ENCODE measurements at places on chromosomes 5 and 9. TPM values are rescaled to one million over a fixed set of nuclear protein-coding genes. Genes with fewer than 3 reads are reported as not detected.

DNA sequence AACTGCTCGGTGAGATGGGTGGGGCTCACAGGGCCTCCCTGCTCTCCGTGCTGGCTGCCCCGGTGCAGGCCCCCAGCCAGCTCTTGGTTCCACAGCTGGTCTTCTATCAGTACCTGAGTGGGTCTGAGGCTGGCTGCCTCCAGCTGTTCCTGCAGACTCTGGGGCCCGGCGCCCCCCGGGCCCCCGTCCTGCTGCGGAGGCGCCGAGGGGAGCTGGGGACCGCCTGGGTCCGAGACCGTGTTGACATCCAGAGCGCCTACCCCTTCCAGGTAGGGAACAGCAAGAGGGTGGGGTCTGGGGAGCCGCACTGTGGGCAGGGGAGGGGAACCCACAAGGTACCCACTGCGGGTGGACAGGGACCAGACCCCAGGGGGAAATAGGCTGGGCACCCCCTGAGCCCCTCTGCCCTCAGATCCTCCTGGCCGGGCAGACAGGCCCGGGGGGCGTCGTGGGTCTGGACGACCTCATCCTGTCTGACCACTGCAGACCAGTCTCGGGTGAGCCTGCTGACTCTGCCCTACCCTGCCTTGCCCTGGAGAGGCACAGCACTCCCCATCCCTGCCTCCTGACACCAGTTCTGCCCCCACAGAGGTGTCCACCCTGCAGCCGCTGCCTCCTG is 2.8 kb downstream of the MAMDC4 start:
- H3K27me3 ChIP-seq, result no peaks in the 10 kb centered on the region
- peaks cover 5% of the 10 kb centered on the region for H3K4me1 ChIP-seq
- no peak for DNase-seq
- no peak overlapping the region for H3K27ac ChIP-seq
- H3K4me3 ChIP-seq, result no peak overlapping the region

DNA sequence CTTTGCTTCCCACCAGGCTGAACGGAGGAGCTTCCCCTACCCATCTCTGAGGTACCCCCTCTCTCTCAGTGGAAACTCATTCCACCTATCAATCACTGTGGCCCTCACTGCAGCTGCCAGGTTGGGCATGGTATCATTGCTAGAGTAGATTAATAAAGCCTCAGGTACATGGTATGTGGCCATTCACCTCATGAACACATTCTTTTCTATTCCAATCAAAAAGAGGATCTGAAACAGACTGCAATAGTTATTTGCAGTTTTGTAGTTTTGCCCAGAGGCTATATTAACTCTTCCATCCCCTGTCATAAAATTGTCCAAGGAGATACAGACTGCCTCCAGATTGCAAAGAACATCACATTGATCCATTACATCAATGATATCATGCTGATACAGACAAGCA is 85.8 kb upstream of the MVB12B start:
- no peaks in the 10 kb centered on the region for H3K36me3 ChIP-seq
- H3K4me1 ChIP-seq, result no peaks in the 10 kb centered on the region
- no peak for DNase-seq
- no peak overlapping the region for H3K4me3 ChIP-seq

DNA sequence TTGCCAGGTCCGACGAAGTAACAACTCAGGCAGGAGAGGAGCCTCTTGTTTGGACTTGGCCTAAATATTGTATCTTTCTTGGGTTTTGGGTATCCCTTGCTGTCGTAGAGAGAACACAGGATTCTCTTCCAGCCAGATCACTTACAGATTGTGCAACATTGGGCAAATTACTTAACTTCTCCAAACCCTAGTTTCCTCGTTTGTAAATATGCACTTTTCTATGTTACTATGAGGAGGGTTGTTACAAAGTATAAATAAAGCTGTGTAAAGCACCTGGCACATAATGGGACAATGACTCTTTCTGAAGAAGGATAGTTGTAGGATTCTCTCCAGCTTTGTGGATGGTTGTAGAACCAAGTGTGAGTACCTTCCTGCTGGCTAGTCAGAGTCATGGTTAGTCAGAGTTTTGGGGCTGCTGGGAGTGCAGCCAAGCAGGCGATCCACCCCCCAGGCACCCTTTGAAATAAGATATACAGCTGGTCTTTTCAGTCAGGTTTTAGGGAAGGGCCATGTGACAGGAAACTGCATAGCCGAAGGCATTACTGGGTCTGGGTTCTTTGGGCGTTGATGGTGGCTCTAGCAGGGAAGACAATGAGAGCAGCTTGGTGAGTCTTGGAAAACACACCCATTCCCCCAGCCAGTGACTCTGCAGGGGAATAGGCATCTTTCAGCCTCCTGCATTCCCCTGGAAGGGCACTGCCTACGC is 49.9 kb upstream of the GDNF start:
- H3K4me1 ChIP-seq, result peaks cover 8% of the 10 kb centered on the region
- no peak overlapping the region for H3K27ac ChIP-seq
- DNase-seq, result no peak
- H3K4me3 ChIP-seq, result no peak overlapping the region

GRCh38 chr9:90035471-90035870 is 430.7 kb downstream of the GADD45G start:
- no peaks in the 10 kb centered on the region for H3K27me3 ChIP-seq
- no peaks in the 10 kb centered on the region for H3K36me3 ChIP-seq
- no peak overlapping the region for H3K4me3 ChIP-seq

DNA sequence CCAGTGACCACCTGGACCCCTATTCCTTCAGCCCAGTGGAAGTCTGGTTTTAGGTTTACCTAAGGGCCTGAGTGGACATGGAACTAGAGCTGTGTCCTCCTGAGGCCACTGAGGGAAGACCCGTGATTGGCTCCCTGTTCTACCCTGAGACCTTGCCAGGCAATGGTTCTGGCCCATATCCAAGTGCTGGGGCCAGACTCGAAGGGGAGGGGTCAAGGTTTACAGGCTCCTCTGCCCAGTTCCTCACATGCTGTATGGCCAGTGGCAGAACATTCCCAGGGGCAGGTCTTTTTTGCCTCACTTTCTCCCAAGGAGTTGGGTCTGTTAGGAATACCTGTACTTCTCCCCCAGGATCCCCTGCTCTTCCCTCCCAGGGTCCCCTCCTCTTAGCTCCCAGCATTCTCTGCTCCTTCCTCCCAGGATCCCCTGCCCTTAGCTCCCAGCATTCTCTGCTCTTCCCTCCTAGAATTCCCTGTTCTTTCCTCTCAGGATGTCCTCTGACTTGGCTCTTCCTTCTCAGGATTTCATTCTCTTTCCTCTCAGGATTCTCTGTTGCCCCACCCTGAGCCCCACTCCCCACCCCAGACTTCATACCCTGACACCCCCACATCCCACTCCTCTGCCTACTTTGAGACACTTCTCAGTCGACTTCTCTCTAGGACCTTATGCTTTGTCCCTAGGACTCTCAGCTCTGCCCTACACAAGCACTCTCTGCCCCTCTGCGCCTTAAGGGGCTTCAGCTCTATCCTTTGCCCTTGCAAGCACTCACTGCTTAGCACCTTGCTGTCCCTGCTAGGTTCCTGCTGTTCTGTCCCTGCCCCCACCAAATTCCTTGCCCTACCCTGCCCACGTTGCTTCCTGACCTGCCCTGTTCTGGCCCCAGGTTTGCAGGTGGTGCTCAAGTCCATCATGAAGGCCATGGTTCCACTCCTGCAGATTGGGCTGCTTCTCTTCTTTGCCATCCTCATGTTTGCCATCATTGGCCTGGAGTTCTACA is 36.5 kb downstream of the CACNA1B start:
- no peaks in the 10 kb centered on the region for H3K27me3 ChIP-seq
- H3K4me1 ChIP-seq, result no peaks in the 10 kb centered on the region
- no peak overlapping the region for H3K4me3 ChIP-seq
- DNase-seq, result no peak
- no peaks in the 10 kb centered on the region for H3K36me3 ChIP-seq
- H3K27ac ChIP-seq, result no peak overlapping the region

DNA sequence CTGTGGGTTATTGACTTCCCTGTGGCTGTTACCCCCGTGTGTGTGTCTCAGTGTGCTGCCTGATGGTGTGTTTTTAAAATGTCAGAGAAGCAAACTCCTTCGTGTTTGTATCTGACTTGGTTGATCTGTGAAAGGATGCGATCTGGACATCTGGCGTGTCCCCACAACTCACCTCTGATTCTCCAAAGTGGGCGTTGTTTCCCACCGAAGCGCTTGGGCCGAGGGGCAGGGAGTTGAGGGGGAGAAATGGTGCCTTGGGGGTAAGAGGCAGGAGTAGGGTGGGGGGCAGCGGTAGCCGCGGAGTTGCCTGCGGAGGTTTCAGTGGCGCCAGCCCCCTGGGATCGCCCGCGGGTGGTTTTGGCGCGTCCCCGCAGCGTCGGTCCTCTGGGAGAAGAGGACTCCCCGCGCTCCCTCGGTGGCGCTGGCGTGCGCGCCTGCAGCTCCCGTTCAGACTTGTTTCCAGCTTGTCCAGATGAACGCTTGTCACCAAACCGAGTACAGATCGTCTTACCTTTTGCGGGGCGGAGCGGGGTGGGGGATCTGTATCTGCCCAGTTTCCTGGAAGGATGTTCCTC is 1.1 kb downstream of the MAST4 start:
- no peak for DNase-seq
- H3K27ac ChIP-seq, result no peak overlapping the region
- H3K4me3 ChIP-seq, result peak overlapping the region; percentile 74
- H3K27me3 ChIP-seq, result peaks cover 61% of the 10 kb centered on the region
- no peaks in the 10 kb centered on the region for H3K36me3 ChIP-seq

- H3K4me1 ChIP-seq, result peaks cover 97% of the 10 kb centered on the region
- H3K27ac ChIP-seq, result no peak overlapping the region
- no peaks in the 10 kb centered on the region for H3K36me3 ChIP-seq
Measured at GRCh38 chr5:139667001-139667729, 19.0 kb downstream of the CXXC5 start.

DNA sequence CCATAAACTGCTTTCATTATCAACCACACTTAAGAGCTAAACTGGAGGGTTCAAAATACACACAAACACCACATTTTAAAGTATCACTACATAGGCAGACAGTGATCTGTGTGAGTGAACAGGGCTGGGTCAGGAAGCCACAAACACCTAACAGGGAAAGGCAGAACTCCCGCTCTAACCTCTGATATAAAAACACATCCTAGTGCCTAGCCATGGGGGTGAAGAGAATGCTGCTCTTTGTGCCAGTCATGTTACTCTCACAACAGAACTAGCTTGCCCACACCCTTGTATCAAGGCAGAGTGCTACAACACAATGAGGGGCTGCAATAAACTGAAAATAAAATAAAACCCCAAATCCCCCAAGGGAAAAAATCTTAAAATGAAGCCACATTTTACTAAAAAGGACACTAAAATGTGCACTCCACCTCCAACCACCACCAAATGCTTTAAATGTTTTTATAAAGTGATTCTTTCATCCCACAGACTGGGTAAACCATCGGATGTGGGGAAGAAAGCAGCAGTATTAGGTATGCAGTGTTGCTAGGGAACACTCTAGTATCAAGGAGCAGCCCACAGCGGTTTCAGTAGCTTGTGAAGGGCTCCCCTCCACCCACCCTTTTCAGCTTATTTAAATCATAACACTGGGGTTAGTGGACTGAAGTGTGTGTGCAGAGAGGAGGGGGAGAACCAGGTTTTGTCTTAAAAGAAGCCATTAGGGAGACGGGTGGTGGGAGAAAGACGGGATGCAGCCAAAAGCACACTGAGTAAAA is 64.5 kb downstream of the TMEM161B start:
- no peak overlapping the region for H3K4me3 ChIP-seq
- DNase-seq, result no peak
- H3K27me3 ChIP-seq, result no peaks in the 10 kb centered on the region
- H3K27ac ChIP-seq, result no peak overlapping the region
- no peaks in the 10 kb centered on the region for H3K4me1 ChIP-seq

GRCh38 chr9:3804103-3804502 is 278.3 kb upstream of the RFX3 start:
- no peak overlapping the region for H3K4me3 ChIP-seq
- no peaks in the 10 kb centered on the region for H3K4me1 ChIP-seq
- H3K27ac ChIP-seq, result no peak overlapping the region
- no peaks in the 10 kb centered on the region for H3K27me3 ChIP-seq
- no peaks in the 10 kb centered on the region for H3K36me3 ChIP-seq

DNA sequence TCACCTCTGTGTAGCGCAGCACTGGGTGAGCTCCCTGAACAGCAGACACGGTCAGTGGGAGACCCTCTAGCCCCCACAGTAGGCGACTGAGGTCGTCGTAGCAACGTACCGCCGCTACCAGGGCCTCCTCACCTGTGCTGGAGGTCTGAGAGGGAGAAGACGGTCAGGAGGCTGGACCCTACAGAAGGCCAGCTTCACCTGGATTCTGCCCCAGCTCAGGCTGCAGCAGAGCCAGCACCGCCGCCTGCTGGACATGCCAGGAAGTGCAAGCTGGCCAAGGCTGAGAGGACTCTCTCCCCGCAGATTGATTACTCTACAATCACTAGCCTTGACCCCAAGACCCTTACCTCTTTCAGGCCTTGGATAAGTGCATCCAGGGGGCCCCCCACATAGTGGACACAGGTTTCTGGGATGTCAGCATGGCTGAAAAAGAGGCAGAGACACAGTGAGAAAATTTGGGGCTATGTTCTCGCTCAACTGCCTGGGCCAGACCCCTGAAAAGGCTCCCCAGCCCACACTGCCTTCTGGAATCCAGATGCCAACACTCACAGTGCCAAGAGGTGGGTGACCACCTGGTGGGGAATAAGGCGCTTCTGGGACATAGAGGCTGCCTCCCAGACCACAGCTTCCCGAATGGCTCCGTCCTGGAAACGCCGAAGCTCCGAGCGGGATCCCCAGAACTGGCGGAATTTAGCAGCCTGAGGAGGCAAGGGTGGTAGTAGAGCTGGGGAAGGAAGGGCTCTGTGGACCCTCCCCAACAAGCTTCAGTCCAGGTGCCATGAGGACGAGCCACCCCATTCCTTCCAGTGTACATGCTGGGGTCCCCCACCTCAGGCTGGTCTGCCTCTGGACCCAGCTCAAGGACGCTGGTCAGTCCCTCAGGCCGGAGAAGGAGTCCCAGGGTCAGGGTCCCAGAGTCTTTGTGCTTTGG is 6.9 kb downstream of the NOL6 start:
- no peak overlapping the region for H3K4me3 ChIP-seq
- no peak overlapping the region for H3K27ac ChIP-seq
- peaks cover 100% of the 10 kb centered on the region for H3K36me3 ChIP-seq
- no peak for DNase-seq

DNA sequence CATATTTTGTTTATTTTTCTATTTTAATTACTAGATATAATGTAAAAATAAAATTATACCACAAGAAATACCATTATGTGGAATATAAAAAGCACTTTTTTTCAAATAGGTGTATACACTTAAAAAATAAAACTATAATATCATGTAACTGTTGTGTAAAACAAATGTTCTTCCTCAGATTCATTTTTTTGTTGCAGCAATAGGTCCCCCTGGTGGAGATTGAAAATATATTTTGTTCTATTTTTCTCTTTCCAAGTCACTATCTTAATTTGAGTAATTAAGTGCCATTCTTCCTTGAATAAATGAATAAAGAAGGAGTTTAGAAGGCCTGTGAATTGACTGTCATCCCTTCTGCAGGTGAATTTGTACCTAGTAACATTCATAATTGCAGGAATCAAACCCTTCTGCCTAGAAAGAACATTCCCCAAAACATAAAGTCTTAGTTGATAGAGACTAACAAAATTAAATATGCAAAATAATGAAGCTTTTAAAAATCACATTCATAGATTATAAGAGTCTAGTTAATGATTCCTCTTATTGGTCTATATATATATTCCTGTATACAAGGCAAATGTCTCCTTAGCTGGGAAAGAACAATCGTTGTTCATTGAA is 23.4 kb downstream of the CETN3 start:
- no peaks in the 10 kb centered on the region for H3K36me3 ChIP-seq
- no peaks in the 10 kb centered on the region for H3K27me3 ChIP-seq
- H3K27ac ChIP-seq, result no peak overlapping the region
- H3K4me3 ChIP-seq, result no peak overlapping the region

The F2RL1 gene
- polyA plus RNA-seq, result 11.4 TPM

The ADAMTS13 gene
- not detected for polyA plus RNA-seq

The IL9 gene
- not detected for polyA plus RNA-seq

The CCL27 gene
- polyA plus RNA-seq, result not detected

The MYMK gene
- not detected for polyA plus RNA-seq

The TSLP gene
- polyA plus RNA-seq, result not detected

Data from CD14-positive monocyte (primary cell).